H9 (cell line): ENCODE measurements at places on chromosomes 11 and 22.

GRCh38 chr11:107689317-107690202 is 22.3 kb downstream of the SLN start:
- H3K36me3 ChIP-seq: no peaks in the 10 kb centered on the region
- H3K4me1 ChIP-seq: no peaks in the 10 kb centered on the region
- no peak overlapping the region for H3K27ac ChIP-seq
- no peak overlapping the region for H3K4me3 ChIP-seq

GRCh38 chr22:25094579-25094978 is 105.1 kb upstream of the CRYBB3 start:
- H3K27ac ChIP-seq: no peak overlapping the region
- H3K4me1 ChIP-seq: no peaks in the 10 kb centered on the region; the same call in 1 of the 2 replicates
- no peak overlapping the region for H3K4me3 ChIP-seq

- no peak overlapping the region for H3K4me3 ChIP-seq
- no peak for DNase-seq
- H3K27ac ChIP-seq: no peak overlapping the region
- H3K36me3 ChIP-seq: no peaks in the 10 kb centered on the region
- H3K4me1 ChIP-seq: no peaks in the 10 kb centered on the region
- H3K27me3 ChIP-seq: 0 out of 2 replicates have a peak, but pooled peaks cover 2% of the 10 kb centered on the region
Observed at GRCh38 chr22:50084080-50084477, 1.1 kb downstream of the MLC1 start.

GRCh38 chr11:16603245-16603644 is 135.2 kb upstream of the C11orf58 start:
- peaks cover 57% of the 10 kb centered on the region for H3K27me3 ChIP-seq
- peak; percentile 31 for DNase-seq
- no peaks in the 10 kb centered on the region for H3K36me3 ChIP-seq
- 0 out of 2 replicates have a peak, but pooled peaks cover 2% of the 10 kb centered on the region for H3K4me1 ChIP-seq
- H3K27ac ChIP-seq: no peak overlapping the region
- H3K4me3 ChIP-seq: no peak overlapping the region

DNA sequence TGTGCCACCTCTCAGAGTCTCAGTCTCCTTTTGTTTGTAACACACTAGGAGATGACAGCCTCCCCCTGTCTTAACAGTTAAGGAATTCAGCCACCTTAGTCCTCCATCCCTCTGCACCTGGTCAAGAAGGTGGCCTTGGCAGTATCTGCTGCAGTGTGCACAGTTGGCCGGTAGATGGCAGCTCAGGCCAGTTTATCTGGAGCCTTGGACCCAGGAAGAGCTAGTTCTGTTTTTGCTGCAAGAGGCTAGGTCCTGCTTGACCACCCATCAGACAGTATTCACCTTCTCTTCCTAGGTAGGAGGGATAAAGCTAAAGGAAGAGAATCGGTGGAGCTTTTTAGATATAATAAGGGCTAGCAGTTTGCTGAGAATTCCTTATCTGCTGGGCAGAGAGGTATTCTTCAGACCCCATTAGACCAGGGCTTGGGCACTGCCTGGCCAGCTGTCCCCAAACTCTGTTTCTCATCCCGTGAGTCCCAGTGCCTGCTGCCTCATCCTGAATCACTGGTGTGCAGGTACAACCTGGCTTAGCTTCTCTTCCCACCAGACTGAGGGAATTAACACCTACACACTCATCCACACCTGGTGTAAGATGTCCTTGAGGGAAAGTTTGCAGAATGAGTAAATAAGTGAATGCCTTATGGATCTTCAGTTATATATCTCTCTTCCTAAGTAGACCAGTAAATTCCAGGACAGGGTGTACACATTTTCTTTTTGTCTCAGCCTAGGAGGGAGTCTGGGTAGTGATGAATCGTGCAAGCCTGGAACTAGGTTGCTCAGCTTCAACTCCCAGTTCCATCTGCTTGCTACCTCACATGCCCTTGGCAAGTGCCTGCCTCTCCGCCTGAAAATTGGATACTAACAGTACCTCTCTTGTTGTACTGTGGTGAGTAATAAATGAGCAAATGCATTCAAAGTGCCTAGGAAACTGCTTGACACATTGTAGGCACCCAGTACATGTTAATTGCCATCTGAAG is 70.8 kb upstream of the NARS2 start:
- no peaks in the 10 kb centered on the region for H3K27me3 ChIP-seq
- H3K4me3 ChIP-seq: no peak overlapping the region
- H3K36me3 ChIP-seq: no peaks in the 10 kb centered on the region
- no peaks in the 10 kb centered on the region for H3K4me1 ChIP-seq
- DNase-seq: peak; percentile 85

- H3K4me1 ChIP-seq: no peaks in the 10 kb centered on the region
- H3K4me3 ChIP-seq: no peak overlapping the region
- H3K36me3 ChIP-seq: no peaks in the 10 kb centered on the region
- DNase-seq: no peak
- H3K27ac ChIP-seq: no peak overlapping the region
Observed at GRCh38 chr11:46305295-46305694, 27.8 kb downstream of the CREB3L1 start.
